ENCODE measurements at places on chromosomes 3 and 15.

- DNase-seq = no peak
Measured at GRCh38 chr3:157534725-157535161, 31.5 kb upstream of the VEPH1 start.

- DNase-seq = no peak
Measured at GRCh38 chr15:54101664-54102270, 123.5 kb downstream of the UNC13C start.

DNA sequence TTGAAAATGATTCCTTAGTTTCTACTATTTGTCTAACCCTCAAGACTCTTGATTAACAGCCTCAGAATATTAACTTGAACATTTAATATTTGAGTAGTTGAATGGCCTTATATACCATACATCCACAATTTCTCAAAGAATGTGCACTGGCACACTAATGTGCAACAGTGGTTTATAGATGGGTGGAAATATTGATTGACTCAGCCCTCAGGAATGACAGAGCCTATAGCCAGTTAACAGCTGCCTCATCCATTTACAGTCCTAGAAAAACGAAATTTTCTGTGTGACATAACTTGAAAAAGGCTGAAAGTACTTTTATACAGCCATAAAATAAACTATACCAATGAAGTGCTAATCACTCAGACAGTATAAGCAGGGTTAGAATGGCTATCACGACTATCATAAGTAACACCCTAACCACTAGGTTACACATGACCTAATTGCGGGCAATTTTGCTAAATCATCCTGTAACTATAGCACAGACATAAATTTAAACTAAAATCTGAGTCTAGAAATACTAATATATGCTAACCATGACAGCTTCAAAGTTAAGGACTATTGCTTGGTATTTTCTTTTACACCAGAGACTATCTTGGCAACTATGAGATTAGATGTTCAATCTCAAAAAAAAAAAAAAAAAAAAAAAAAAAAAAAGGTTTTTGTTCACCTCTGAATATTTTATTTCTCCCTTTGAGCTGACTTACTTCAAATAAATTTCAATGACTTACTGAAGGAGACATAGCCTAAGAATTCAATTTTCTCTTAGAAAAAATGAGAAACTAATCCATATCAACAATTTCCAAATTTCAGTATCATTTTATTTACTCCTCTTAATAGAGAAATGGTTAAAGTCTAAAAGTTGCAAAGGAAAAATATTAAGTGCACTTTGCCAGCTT, 9.3 kb downstream of the SECISBP2L start:
- no peak for DNase-seq

- DNase-seq = peak; percentile 68
Measured at GRCh38 chr3:132317229-132317948, at the start of gene ACP3. Gene ACP3 (plus strand): TSS chr3:132317407. CDS start chr3:132317457, 50 bp downstream.
